ENCODE measurements at places on chromosomes 4 and X.

DNA sequence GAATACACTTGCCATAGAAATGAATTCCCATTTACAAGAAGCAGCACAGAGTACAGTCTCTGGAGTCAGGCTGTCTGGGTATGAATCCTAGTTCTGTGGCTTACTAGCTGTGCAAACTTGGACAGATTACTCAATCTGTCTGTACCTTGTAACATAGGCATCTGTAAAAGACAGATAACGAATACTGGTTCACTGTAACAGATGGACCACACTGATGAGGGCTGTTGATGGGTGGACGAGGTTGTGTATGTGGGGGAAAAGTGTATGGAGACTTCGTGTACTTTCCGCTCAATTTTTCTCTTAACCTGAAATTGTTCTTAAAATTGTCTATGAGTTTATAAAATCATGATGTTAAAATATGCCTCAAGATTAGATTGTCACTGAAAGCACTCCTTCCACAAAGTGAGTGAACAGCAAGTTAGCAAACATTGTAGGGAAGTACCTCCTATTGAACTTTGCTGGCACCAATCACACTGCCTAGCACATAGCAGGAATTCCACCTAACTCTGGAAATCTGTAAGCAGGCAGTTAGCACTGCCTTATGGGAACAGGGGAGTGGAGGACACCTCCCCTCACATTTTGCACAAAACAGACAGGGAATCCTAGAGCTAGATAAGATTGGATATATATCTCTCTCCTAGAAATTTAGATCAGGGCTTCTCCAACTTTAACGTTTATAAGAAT, 6.5 kb upstream of the EXOSC9 start:
- no peak for DNase-seq

GRCh38 chr4:38359113-38359512, 304.9 kb upstream of the KLF3 start:
- no peak for DNase-seq

- no peak for DNase-seq
These were observed 54.5 kb upstream of the WDR1 start for GRCh38 chr4:10171055-10171454.

DNA sequence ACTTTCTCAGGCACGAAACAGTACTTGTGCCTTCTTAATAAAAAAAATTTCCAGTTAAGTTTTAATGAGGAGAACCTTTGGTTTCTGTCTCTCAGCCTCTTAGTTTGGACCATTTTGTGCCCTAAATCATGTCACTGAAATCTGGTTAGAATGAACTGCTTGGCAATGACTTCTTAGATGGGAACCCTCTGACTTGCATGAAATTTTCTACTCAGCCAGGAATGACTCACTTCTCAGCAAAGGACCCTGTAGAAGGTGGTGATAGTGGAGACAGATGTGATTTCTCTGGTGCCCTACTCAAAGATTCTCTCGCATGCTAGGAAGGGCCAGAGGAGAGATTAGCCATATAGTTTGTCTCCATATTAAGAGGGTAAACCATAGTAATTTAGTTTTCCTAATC, 50.5 kb downstream of the RASL11B start:
- no peak for DNase-seq

Data from Karpas-422 (cell line).